Sigmoid colon (tissue), 7 donors: ENCODE measurements at places on chromosomes 7 and 10. TPM values are rescaled to one million over a fixed set of nuclear protein-coding genes. Genes with fewer than 3 reads are reported as not detected.

DNA sequence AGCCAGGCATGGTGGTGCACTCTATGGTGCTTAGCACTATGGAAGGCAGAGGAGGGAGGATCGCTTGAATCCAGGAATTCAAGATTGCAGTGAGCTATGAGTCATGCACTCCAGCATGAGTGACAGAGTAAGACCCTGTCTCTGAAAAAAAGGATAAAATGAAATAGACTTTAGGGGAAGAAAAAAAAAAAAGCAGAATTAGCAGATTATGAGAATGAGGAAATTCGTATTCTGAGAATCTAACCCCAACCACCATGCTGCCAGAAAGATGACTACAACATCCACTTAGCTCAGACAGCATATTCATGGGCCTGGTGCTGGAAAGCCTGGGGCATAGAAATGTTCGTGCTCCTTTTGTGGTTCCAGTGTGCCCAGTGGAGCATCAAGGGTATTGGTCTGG, 63.3 kb downstream of the TMEM26 start:
- no peaks in the 10 kb centered on the region for H3K4me1 ChIP-seq
- H3K27me3 ChIP-seq: no peaks in the 10 kb centered on the region
- no peak overlapping the region for H3K4me3 ChIP-seq

- peaks cover 5% of the 10 kb centered on the region for H3K36me3 ChIP-seq
- no peaks in the 10 kb centered on the region for H3K27me3 ChIP-seq
- no peak for DNase-seq
- no peak overlapping the region for H3K4me3 ChIP-seq
Observed at GRCh38 chr10:124745673-124746072, 1.5 kb upstream of the FAM53B start.

DNA sequence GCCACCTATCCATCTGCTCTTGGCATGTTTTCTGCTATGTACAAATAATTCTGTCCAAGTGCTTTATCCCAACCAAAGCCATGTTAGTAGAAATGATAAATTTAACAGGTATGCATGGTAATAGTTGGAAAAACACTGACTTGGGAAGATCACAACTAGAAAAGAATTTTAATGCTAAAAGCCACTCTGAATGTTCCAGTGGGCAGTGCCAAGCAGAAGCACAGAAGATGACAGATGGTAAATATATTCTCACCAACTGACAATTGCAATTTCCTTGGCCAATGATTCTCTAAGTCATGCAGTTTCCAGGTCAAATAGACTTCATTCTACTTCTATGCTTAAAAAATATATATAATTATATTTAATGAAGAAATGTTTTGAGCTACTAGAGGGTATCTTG, 83.6 kb upstream of the SEMA3C start:
- no peak for DNase-seq
- no peak overlapping the region for H3K4me3 ChIP-seq
- peaks cover 45% of the 10 kb centered on the region for H3K4me1 ChIP-seq
- no peaks in the 10 kb centered on the region for H3K36me3 ChIP-seq

GRCh38 chr7:6545398-6546126, 5.7 kb downstream of the GRID2IP start:
- no peaks in the 10 kb centered on the region for H3K27me3 ChIP-seq
- H3K27ac ChIP-seq: no peak overlapping the region
- DNase-seq: no peak
- no peaks in the 10 kb centered on the region for H3K36me3 ChIP-seq

DNA sequence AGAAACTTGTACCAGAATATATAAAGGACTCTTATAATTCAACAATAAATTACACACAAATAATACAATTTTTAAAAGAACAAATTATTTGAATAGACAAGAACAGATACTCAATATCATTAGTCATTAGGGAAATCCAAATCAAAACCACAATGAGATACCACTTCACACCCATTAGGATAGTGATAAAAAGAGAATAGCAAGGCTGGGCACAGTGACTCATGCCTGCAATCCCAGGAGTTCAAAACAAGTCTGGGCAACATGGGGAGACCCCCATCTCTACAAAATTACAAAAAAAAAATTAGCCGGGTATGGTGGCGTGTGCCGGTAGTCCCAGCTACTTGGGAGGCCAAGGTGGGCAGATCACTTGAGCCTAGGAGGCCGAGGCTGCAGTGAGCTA, 52.2 kb upstream of the KCNIP2 start:
- peaks cover 10% of the 10 kb centered on the region for H3K4me1 ChIP-seq
- no peaks in the 10 kb centered on the region for H3K27me3 ChIP-seq
- no peak overlapping the region for H3K4me3 ChIP-seq
- no peaks in the 10 kb centered on the region for H3K36me3 ChIP-seq

DNA sequence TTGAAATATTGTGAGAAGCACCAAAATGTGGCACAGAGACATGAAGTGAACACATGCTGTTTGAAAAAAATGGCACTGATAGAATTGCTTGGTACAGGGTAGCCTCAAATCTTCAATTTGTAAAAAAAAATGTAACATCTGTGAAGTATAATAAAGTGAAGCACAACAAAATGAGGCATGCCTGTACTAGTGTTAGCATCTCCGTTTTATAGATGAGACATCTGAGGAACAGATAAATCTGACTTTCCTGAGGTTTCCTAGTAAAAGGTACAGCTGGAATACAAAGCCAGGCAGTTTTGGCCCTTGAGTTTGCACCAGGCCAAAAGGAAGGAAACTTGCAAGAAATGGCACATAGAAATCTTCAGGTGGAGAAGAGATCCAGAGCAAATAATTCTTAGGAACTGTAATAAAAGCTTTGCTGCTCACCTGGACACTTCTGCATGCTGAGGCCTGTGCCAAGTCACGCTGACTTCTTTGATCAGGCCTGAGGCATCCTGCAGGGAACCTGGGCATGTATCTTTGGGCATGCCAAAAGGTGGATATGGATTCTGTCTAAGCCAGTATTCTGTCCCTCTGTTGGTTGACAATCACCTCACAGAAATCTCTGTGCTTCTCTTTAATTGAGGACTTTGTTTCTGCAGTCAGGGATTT, 251.5 kb upstream of the PLPP4 start:
- H3K27me3 ChIP-seq: no peaks in the 10 kb centered on the region
- H3K36me3 ChIP-seq: no peaks in the 10 kb centered on the region
- H3K4me1 ChIP-seq: no peaks in the 10 kb centered on the region
- no peak overlapping the region for H3K4me3 ChIP-seq
- no peak for DNase-seq
- H3K27ac ChIP-seq: no peak overlapping the region

GRCh38 chr7:26449175-26450165, 157.8 kb downstream of the SNX10 start:
- H3K27me3 ChIP-seq: no peaks in the 10 kb centered on the region
- DNase-seq: no peak
- no peaks in the 10 kb centered on the region for H3K36me3 ChIP-seq
- H3K4me1 ChIP-seq: peaks cover 6% of the 10 kb centered on the region
- no peak overlapping the region for H3K27ac ChIP-seq

GRCh38 chr10:114653926-114654325, 4.1 kb downstream of the ABLIM1 start:
- H3K4me1 ChIP-seq: peaks cover 4% of the 10 kb centered on the region
- H3K4me3 ChIP-seq: no peak overlapping the region
- H3K27ac ChIP-seq: no peak overlapping the region
- no peak for DNase-seq
- H3K27me3 ChIP-seq: no peaks in the 10 kb centered on the region

GRCh38 chr7:100466653-100467605, 2.9 kb upstream of the SPACDR start:
- no peaks in the 10 kb centered on the region for H3K27me3 ChIP-seq
- H3K36me3 ChIP-seq: peaks cover 21% of the 10 kb centered on the region
- H3K27ac ChIP-seq: peak overlapping the region; percentile 77
- no peaks in the 10 kb centered on the region for H3K4me1 ChIP-seq
- no peak for DNase-seq

- peaks cover 22% of the 10 kb centered on the region for H3K36me3 ChIP-seq
- DNase-seq: no peak
- no peak overlapping the region for H3K4me3 ChIP-seq
- no peaks in the 10 kb centered on the region for H3K27me3 ChIP-seq
- H3K27ac ChIP-seq: no peak overlapping the region
Observed at GRCh38 chr10:79123547-79123963, 54.8 kb downstream of the ZMIZ1 start.

GRCh38 chr7:69778138-69778537, 179.9 kb downstream of the AUTS2 start:
- no peak for DNase-seq
- H3K4me3 ChIP-seq: no peak overlapping the region
- H3K27ac ChIP-seq: no peak overlapping the region
- H3K27me3 ChIP-seq: no peaks in the 10 kb centered on the region

DNA sequence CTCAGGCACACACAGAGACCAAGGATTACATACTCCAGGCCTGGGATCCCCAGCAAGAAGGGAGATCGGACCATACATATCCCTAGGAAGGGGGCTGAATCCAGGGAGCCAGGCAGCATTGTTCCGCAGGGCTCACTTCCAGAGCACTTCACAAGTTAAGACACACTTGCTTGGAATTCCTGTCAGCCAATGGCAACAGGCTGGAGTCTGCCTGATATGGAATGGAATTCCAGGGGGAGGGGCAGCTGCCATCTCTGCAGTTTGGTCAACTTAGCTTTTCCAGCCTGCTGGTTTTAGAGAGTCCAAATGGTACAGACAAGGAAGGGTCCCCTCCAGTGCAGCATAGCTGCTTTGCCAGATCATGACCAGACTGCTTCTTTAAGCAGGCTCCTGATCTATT, 290.0 kb upstream of the GLI3 start:
- no peak for DNase-seq
- H3K36me3 ChIP-seq: no peaks in the 10 kb centered on the region
- H3K27me3 ChIP-seq: no peaks in the 10 kb centered on the region
- H3K27ac ChIP-seq: peak overlapping the region; percentile 9
- peaks cover 8% of the 10 kb centered on the region for H3K4me1 ChIP-seq

DNA sequence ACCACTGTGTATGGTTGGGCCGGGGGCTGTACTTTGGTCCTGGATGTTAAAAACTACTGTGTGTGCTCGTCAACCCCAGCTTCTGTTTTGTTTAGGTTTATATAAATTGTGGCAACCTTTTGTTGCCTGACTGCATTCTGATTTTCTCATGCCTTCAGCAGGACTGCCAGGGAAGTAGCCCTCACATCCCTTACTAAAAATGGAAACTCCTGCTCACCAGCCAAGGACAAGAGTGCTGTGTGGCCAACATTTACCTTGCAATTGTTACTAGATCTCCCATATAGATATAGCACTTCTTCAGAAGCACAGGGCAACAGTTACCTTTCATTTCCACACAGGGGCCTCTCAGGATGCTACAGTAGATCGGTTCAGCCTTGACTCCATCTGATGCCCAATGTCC, 174.4 kb downstream of the TAX1BP1 start:
- H3K4me1 ChIP-seq: peaks cover 19% of the 10 kb centered on the region
- no peaks in the 10 kb centered on the region for H3K36me3 ChIP-seq
- no peak for DNase-seq

DNA sequence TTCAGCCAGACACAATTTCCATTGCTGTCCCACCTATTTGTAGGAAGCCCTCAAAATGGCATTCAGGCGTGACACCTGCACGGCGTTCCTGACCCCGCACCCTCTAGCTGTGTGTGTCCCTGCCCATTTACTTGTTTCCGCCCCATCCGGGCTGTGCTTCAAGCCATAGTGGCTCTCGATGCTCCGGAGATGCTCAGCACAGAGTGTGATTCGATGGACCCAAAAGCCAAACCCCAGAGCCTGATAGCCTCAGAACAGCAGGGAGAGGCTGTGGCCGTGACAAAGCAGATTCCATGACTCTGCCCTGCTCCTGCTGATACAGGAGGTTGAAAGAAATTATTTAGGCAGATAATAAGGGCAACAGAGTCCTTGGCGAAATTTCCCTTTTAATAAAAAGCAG, 13.4 kb downstream of the BUD31 start:
- H3K4me1 ChIP-seq: no peaks in the 10 kb centered on the region
- H3K36me3 ChIP-seq: peaks cover 35% of the 10 kb centered on the region
- H3K4me3 ChIP-seq: no peak overlapping the region
- no peak overlapping the region for H3K27ac ChIP-seq
- DNase-seq: no peak

- no peaks in the 10 kb centered on the region for H3K36me3 ChIP-seq
- H3K4me3 ChIP-seq: no peak overlapping the region
- DNase-seq: no peak
- H3K4me1 ChIP-seq: no peaks in the 10 kb centered on the region
Observed at GRCh38 chr10:6364893-6365292, 162.2 kb downstream of the PFKFB3 start.

DNA sequence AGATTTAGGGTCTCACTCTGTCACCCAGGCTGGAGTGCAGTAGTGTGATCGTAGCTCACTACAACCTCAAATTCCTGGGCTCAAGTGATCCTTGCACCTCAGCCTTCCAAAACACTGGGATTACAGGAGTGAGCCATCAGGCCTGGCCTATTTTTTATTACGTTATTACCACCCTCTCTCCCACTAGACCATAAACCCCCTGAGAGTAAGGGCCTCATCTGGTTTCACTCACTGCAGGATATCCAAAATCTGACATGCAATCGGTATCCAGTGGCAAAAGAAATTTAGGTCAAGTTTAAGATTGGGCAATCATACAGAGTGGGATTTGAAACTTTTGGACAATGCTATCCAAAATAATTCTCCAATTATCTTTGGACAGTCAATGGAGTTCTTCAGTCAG, 117.0 kb upstream of the NEBL start:
- no peaks in the 10 kb centered on the region for H3K4me1 ChIP-seq
- H3K27me3 ChIP-seq: no peaks in the 10 kb centered on the region
- no peak overlapping the region for H3K27ac ChIP-seq
- no peak for DNase-seq
- no peak overlapping the region for H3K4me3 ChIP-seq
- no peaks in the 10 kb centered on the region for H3K36me3 ChIP-seq

GRCh38 chr7:133253519-133253875, 619 bp downstream of the EXOC4 start:
- no peaks in the 10 kb centered on the region for H3K27me3 ChIP-seq
- no peak for DNase-seq
- H3K27ac ChIP-seq: peak overlapping the region; percentile 92
- H3K4me3 ChIP-seq: peak overlapping the region; percentile 83

- H3K27me3 ChIP-seq: no peaks in the 10 kb centered on the region
- no peaks in the 10 kb centered on the region for H3K4me1 ChIP-seq
- no peaks in the 10 kb centered on the region for H3K36me3 ChIP-seq
- H3K4me3 ChIP-seq: no peak overlapping the region
Observed at GRCh38 chr10:19730907-19731217, 85.4 kb upstream of the PLXDC2 start.

- no peak overlapping the region for H3K27ac ChIP-seq
- no peaks in the 10 kb centered on the region for H3K27me3 ChIP-seq
Observed at GRCh38 chr10:67853512-67853911, 15.5 kb upstream of the DNAJC12 start.

- H3K27me3 ChIP-seq: no peaks in the 10 kb centered on the region
- H3K4me1 ChIP-seq: peaks cover 14% of the 10 kb centered on the region
- H3K27ac ChIP-seq: peak overlapping the region; percentile 44
- no peak for DNase-seq
- H3K36me3 ChIP-seq: no peaks in the 10 kb centered on the region
- H3K4me3 ChIP-seq: no peak overlapping the region
Observed at GRCh38 chr10:76302481-76302880, 871.1 kb downstream of the LRMDA start.

GRCh38 chr10:96645191-96645721, 58.4 kb upstream of the TM9SF3 start:
- no peaks in the 10 kb centered on the region for H3K27me3 ChIP-seq
- no peaks in the 10 kb centered on the region for H3K4me1 ChIP-seq
- H3K36me3 ChIP-seq: no peaks in the 10 kb centered on the region

C10orf62 gene
- total RNA-seq: not detected

PURB gene
- 36.8 TPM for total RNA-seq

PTEN gene
- 80.0 TPM for total RNA-seq

SPDYE2 gene
- not detected for total RNA-seq

MBL2 gene
- total RNA-seq: not detected

PKD1L1 gene
- total RNA-seq: 0.55 TPM

KLF14 gene
- not detected for total RNA-seq

TAF5 gene
- 6.8 TPM for total RNA-seq

IMPDH1 gene
- 26.0 TPM for total RNA-seq

NKX1-2 gene
- not detected for total RNA-seq

ANKRD61 gene
- total RNA-seq: not detected
